Mucosa of descending colon (tissue), 3 donors: ENCODE measurements at places on chromosomes 5 and 9. TPM values are rescaled to one million over a fixed set of nuclear protein-coding genes. Genes with fewer than 3 reads are reported as not detected.

The HEMGN gene
- not detected for total RNA-seq

The SLC23A1 gene
- total RNA-seq = 2.5 TPM

- no peak for DNase-seq
Observed at GRCh38 chr5:131509801-131510200, 125.2 kb downstream of the RAPGEF6 start.

- DNase-seq = no peak
Observed at GRCh38 chr5:8842971-8843551, 702.8 kb downstream of the SEMA5A start.

- DNase-seq = no peak
Observed at GRCh38 chr9:98502311-98502975, 206.3 kb downstream of the GABBR2 start.

DNA sequence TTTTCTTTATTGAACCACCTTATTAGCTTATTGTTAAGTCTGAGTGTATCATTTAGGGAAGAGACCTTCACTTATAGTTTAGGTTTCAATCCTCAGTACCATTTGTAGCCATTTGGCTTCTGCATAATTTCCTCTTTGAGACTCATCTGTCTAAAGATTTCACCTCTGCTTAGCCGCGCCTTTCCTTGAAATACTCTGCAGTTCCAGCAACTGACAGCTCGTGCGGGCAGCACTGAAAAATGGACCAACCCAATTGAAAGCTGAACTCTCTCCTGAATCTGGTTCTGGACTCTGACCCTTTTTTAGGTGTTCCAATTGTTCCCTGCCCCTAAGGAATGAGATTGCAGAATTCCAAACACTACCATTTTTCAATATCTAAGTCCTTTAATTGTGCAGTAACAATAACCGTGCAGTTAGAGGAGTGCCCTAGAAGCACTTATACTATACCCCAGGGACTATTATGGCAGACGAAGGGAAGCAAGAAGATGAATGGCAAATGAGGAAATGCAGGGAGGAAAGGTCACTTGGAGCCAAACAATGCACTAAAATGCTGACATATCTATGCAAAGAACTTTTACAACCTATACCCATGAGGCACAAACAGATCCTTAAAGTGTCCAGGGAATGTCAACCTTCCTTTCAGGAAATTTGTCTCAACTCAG lies 50.1 kb upstream of the PDE4D start:
- DNase-seq = peak; percentile 21

DNA sequence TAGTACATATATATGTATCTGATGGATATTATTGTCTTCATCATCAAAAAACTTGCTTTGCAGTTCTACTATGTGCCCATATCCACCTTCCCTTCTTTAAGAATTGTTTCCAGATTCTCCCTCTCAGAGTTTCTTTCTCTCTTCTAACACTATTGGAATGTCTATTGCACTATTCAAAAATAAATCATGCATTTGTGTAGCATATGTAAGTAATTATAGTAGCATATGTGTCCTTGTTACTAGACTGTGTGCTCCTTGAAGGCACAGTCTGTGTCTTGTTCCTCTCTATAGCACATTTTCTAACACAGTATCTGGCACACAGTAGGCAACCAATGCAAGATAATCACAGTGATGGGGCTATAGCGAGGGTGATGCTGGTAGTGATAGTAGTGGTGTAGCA lies 43.4 kb upstream of the TRIM32 start:
- DNase-seq = no peak

DNA sequence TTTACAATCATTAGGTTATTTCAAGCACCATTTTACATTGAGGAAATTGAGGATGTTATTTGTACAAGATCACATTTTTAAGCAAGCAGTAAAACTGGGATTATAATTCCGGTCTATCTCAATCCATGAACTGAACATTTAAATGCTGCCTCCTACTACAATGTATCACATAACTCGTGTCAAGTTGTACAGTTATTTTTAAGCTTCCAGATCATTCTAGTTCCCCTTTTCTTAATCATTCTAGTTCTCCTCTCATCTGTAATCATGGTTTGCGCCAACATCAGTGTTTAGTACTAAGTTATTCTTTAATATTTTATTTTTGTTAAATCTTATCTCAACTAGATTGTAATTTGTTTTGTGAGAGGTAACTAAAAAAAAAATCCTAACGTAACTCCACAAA lies 2.4 kb upstream of the UHRF2 start:
- DNase-seq = no peak

GRCh38 chr9:123344192-123344949 lies 11.6 kb upstream of the CRB2 start:
- no peak for DNase-seq
